Kidney (tissue), 22 donors: ENCODE measurements at places on chromosomes 11 and 22. TPM values are rescaled to one million over a fixed set of nuclear protein-coding genes. Genes with fewer than 3 reads are reported as not detected.

DNA sequence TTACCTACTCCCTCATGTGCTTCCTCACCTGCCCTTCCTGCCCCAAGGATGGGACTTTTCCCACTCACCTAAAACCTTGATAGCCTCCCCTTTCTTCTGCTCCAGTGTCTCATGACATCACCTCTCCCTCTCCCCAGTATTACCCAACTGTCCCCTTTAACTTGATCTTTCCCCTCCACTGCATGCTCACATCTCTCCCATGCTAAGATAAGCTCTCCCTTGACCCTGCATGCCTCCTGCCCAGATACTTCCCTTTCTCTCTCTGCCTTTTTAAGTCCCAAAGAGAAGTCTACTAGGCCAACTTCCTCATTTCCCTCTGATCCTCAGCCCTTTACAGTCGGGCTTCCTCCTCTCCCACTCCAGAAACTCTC lies 14.8 kb downstream of the CD3E start:
- no peak for DNase-seq

GRCh38 chr11:60950933-60951605 lies 907 bp downstream of the SLC15A3 start:
- peak; percentile 21 for DNase-seq

- no peak for DNase-seq
Measured at GRCh38 chr11:72208281-72208680, 8.3 kb upstream of the FOLR2 start.

- DNase-seq = no peak
Measured at GRCh38 chr11:13324141-13324540, 46.6 kb downstream of the BMAL1 start.

DNA sequence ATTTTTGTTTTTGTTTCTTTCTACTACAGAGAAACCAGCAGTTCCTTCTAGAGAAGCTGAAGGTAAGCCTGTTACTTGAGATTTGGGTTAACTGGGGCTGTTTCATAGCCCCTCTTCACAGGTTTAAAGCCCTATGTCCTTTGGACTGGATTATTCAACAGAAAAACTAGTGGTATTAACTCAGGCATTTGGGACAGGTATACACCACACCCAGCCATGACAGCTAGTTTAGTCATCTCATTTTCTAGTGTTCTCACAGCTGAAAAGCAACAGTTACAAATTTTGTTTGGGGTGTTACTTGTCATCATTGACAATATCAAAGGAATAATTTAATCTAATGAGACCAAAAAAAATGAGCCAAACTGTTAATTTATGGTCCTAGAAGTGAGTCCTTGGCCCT lies 14.0 kb downstream of the LAYN start:
- DNase-seq = no peak

DNA sequence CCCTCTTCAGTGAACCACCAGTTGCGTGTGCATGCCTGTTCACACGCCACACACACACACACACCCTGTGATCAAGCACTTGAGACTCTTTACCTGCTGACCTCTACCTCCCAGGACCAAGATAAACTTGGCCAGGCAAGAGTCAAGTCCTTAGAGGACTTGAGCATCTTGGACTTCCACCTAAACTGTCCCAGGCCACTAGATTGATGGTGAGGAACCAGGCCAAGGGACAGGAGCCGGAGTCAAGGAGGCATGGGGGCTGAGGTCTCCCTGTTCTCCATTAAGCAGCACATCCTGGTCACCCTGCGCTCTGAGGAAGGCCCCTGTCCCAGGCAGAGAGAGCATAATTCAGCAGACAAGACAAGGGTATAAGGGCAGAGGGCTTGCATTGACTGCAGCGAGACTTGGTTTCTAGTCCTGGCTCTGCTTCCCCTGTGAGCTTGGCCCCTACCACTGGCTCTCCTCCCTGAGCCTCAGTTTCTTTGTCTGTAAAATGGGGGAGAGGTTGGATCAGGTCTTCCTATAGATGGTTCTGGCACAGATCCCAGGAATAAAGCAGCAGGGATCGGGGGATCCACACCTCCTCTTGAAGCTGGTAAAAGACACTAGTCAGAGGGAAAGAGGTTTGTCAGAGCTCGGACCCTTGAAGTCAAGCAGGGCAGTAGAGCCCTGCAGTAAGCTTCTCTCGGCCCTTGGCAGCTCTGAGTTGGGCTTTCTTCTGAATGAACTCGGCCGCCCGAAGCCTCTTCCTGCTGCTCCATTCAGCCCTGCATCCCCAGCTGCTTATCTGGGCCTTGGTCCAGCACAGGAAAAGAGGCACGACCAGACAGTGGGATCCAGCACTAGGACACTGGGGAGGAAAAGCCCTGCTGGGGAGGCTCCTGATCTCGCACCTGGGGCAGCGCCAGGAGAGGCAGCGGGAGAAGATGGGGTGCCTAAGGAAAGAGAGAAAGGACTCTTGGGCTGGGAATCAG lies 2.0 kb downstream of the CREB3L1 start:
- DNase-seq = peak; percentile 54

GRCh38 chr11:34915136-34916014 lies 804 bp downstream of the APIP start:
- no peak for DNase-seq

- no peak for DNase-seq
Measured at GRCh38 chr11:116986521-116987105, 111.6 kb downstream of the SIK3 start.

- DNase-seq = no peak
Measured at GRCh38 chr11:110830344-110830743, 118.1 kb upstream of the ARHGAP20 start.

GRCh38 chr11:108669286-108669685 lies 4.4 kb downstream of the DDX10 start:
- no peak for DNase-seq

DNA sequence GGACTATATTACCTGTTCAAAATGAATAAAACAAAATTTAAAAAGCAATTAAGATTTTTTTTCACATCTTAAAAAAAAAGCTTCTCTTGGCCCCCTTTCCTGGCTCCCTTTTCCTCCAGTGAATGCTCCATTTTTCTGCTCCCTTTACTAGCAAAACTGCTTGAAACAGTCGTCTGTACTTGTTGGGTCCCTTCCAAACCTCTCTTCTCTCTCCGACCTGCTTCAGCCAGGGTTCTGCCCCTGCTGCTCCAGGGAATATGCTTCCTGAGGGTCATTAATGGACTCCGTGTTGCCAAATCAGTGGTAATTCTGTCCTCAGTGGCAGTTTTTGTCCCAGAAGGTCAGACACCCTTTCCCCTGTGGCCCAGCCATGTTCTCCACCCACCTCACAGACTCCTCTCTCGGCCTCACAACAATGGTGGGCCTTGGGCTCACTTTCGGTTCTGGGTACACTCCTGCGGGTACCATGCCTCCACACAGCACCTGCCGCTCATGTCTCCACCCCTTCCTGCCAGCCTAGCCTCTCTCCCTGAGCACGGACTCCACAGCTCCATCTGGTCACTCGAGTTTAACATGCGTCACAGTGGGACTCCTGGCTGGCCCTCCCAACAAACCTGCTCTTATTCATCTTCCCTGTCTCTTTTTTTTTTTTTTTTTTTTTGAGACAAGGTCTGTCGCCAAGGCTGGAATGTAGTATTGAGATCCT lies 7.8 kb upstream of the POLR3H start:
- DNase-seq = no peak

GRCh38 chr11:61335355-61335710 lies 2.3 kb downstream of the TKFC start:
- DNase-seq = no peak

DNA sequence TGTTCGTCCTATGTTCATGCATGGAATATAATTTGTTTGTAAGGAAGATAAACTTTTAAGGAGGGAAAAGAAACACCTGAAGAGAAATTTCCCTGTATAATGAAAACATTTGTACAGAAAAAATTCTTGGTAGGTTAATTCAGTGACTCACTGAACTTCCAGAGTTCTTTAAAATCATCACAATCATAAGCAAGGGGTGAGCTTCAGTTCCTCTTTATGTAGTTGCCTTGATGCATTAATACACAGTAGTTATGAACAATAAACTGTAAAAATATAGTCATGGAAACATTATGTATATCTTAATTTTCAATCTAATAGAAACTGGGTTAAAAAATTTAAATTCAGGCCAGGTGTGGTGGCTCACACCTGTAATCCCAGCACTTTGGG lies 1.1 kb upstream of the C11orf65 start:
- DNase-seq = no peak

- no peak for DNase-seq
Measured at GRCh38 chr11:31955838-31956237, 135.0 kb upstream of the RCN1 start.

- DNase-seq = no peak
Measured at GRCh38 chr22:23403720-23404688, 176.1 kb downstream of the IGLL1 start.

DNA sequence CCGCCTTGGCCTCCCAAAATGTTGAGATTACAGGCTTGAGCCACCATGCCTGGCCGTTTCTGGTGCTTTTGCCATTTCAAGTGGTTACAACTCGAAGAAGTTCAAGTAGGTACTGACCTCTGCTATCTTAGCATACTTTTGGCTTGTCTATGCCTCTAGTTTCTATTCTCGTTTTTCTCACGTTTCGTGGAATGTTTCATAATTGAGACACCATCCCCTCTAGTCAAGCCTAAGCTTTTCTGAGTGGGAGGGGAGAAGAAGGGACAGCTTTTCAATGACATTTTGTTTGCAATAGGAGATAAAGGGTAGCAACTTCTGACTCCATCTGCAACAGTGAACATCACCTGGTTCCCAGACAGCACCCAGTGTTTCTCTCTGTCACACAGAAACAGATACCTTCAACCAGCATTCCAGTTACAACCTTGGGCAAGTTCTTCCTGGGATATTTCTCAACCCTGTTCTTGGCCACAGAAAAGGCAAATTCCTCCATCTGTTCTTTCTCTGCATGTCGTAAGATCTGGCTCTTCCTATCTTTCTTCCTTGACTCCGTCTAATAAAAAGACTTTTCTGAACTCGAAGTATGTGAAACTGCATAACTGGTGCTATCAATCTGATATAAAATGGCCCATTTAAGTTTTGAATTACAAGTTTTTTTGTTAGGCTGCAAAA lies 25.5 kb downstream of the DDI1 start:
- no peak for DNase-seq

DNA sequence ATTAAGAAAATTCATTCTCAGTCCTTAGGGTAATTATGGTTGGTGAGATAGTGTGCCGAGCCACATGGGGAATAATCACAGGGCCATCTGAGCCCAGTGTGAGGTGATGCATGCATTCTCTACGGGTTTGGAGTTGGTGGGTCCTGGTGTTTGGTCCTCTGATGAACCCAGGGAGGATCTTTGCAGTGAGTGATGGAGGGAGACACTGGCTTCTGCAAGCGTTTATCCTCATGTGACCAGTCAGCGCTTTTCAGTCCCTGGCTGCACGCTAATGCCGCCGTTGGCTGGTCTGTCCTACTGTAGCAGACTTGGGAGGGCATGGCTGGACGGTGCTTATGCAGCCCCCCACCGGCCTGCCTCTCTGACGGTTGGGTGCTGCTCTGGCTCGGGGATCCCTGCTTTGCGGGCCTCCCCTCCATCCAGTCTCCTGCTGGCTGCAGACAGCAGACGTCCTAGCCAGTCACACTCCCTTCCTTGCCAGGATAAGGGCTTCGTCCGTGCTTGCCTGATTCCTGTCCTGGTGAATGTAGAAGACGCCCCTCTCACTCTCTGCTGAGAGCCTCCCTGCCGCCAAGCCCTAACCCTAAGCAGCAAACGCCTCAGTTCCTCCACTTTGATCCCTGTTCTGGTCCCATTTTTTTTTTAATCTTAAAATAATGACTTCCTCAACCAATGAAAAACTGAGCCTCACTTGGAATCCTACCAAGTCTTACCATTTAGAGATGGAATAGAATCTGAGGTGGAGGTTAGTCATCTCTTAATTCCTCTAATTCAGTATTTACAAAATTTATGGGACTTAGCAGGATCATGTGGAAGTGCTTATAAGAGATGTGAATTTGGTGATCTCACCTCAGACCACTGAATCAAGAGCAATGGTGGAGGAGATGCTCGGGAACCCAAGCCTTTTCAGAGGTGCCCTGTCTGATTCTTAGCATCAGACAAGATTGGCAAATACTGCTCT lies 143.7 kb upstream of the SORL1-AS1 start:
- DNase-seq = no peak

GRCh38 chr11:72204886-72205285 lies 11.7 kb upstream of the FOLR2 start:
- DNase-seq = no peak

GRCh38 chr11:60280412-60280811 lies at the start of gene MS4A4A:
MS4A4A (plus strand) TSS chr11:60280666; CDS start chr11:60280676, 10 bp downstream.
- DNase-seq = no peak

DNA sequence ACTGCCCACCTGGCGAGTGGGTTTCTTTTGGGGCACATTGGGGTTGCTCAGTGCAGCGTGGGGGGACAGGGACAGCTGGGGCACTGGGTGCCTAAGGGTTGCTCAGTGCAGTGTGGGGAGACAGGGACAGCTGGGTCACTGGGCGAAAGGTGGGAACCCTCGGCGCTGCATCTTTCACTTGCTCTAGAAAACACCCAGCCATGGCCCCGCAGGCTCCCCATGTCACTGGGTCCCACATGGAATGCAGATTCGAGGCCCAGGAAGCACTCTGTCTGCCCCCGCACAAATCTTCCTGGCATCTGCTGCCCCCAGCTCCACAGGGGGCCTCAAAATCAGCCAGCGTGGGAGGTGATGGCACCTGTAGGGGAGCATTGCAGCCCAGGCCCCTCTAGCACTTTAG lies 229.3 kb downstream of the BRD1 start:
- no peak for DNase-seq

DNA sequence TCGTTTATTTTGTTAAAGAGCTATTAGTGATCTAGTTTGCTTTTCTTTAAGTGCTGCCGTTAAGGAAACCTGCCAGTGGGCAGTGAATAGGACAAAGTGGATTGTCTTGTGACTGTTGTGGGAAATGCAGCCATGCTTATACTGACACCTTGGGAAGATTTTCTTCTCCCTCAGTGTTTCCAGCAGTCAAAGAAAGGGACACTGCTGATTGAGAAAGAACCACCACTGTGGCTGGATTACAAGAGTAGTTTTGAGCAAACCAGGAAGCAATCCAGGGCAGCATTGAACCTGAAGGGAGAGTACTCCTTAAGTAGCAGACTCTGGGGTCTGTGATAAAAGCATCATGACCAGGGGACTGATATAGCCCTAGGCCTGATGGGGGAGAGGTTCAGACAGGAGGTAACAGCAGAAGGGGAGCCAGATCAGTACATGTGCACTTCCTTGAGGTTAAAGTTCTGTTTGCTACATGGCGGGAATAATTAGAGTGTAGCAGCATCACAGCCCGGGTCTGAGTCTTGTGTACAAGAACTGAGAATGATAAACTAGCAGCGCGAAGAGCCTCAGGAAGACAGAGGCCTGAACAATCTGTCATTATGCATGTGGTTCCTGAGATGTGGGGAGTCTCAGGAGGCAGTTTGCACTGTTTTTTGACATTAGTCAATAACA lies 167.8 kb downstream of the C11orf91 start:
- no peak for DNase-seq

MMP7 gene
- 1,380 TPM for total RNA-seq

IRAG1 gene
- 38.1 TPM for total RNA-seq

SYT9 gene
- total RNA-seq = 1.5 TPM

SEPTIN3 gene
- 0.22 TPM for total RNA-seq

GAB4 gene
- total RNA-seq = not detected

VPREB1 gene
- not detected for total RNA-seq
